ENCODE measurements at places on chromosomes 5 and 9. TPM values are rescaled to one million over a fixed set of nuclear protein-coding genes. Genes with fewer than 3 reads are reported as not detected.

GGTA1 gene
- 0.13 TPM for total RNA-seq

SETX gene
- 73.9 TPM for total RNA-seq

NR2F1-AS1 gene
- total RNA-seq, result 1.1 TPM

FOXD4 gene
- 0.26 TPM for total RNA-seq

SMIM32 gene
- total RNA-seq, result not detected

KCNN2 gene
- not detected for total RNA-seq

AUH gene
- 16.3 TPM for total RNA-seq

LRRC19 gene
- not detected for total RNA-seq

SLC6A19 gene
- total RNA-seq, result not detected

PCDHA9 gene
- total RNA-seq, result under 0.01 TPM

ZMAT2 gene
- total RNA-seq, result 76.7 TPM

SPINK4 gene
- total RNA-seq, result not detected

ARL15 gene
- total RNA-seq, result 19.1 TPM

C7 gene
- not detected for total RNA-seq

OR1J2 gene
- total RNA-seq, result not detected

DBH gene
- total RNA-seq, result not detected

RANBP6 gene
- 19.5 TPM for total RNA-seq

All from bronchial epithelial cell (primary cell).